ENCODE measurements at places on chromosomes 3 and 15.

GRCh38 chr3:152968388-152969024, 133.6 kb downstream of the P2RY1 start:
- DNase-seq: no peak

DNA sequence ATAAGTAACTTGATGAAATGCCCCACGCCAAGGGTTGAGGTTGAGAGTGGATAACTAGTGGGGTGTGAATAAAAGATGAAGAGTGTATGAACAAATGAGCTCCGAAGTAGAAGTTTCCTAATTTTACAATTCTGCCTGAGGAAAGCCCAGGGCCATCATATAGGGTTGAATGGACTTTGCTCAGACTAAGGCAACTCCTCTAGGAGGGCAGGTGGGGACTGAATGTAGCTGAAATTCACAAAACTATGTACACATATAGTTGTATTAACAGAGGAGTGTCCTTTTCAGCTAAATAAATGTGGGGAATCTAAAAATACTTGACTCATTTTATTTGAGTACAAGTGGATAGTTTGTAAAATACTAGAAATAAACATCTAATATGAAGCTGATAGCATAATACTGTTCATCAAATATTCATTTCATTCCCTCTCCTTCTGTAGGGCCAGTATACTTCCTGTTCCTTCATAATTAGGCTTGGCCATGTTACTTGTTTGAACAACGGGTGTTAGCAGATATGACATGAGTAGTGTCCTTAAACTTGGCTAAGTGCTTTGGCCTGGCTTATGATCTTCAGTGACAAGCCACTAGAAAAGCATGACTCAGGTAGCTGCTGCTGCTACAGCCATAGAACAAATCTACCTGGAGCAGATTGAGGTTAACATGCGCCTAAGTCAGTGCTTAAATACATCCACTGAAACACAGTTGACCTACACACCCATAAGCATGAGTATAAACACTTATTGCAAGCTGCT, 26.5 kb downstream of the PLSCR1 start:
- DNase-seq: no peak

- DNase-seq: no peak
These were observed 776 bp downstream of the VGLL3 start for GRCh38 chr3:86990012-86990733.

DNA sequence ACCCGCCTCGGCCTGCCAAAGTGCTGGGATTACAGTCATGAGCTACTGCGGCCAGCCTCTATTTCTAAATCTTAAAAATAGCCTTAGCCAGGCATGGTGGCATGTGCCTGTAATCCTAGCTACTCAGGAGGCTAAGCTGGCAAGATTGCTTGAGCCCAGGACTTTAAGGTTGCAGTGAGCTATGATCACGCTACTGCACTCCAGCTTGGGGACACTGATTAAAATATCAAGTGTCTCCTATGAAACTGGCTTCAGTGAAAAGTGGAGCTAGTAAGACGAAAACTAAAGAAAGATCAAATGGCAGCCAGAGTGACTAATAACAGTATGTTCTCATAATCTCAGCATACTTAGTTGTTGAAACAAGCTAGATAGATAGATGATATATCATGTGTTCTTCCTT, 112.5 kb downstream of the STT3B start:
- DNase-seq: no peak
